NCI-H510A treated with DMSO at 0.1 percent for 48 hours (cell line): ENCODE measurements at places on chromosomes 16 and 17.

GRCh38 chr17:78924481-78925151 is 571 bp downstream of the TIMP2 start:
- no peak for DNase-seq

GRCh38 chr16:85158743-85159178 is 46.5 kb upstream of the CIBAR2 start:
- DNase-seq = no peak

- no peak for DNase-seq
Observed at GRCh38 chr16:28596840-28597691, at the start of gene SULT1A2. Gene SULT1A2 (minus strand): TSS chr16:28597050. CDS start chr16:28595930, 1,120 bp downstream.

DNA sequence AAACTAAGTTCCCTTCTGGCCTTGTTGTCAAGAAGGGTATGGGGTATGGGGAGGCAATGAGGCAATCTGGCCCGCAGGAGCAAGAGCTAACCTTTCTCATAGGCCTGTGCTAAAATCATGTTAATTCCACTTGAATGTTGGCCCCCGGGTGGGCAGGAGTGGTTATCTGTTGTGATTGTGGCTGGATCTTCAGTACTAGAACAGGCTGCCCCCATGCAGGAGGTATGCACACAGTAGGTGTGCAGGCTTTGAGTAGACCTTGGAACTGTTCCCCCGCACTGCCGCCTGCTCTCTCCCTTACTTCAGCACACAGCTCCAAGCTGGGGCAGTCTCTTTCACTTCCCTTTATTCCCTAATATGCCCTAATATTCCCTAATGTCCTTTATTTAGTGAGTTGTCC is 52.4 kb upstream of the TANGO6 start:
- no peak for DNase-seq

GRCh38 chr17:44901411-44901921 is 2.2 kb upstream of the EFTUD2 start:
- peak; percentile 27 for DNase-seq

DNA sequence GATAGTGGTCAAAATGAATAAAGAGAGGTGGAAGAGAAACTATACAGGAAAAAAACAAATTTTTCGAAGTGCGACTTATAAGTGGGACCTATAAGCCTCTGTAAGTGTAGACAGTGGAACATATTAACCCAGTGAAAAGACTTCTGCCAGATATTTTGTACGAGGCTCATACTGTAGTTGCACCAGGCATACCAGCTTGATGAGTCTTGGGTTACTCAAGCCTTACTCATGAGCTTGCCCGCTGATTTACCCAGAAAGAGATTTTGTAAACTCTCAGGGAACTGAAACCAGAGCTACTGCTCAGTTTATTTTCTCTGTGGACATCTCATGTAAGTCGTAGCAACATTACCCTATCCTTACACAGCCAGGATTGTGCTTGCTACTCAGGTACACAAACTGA is 708.0 kb upstream of the SOX9 start:
- DNase-seq = no peak

DNA sequence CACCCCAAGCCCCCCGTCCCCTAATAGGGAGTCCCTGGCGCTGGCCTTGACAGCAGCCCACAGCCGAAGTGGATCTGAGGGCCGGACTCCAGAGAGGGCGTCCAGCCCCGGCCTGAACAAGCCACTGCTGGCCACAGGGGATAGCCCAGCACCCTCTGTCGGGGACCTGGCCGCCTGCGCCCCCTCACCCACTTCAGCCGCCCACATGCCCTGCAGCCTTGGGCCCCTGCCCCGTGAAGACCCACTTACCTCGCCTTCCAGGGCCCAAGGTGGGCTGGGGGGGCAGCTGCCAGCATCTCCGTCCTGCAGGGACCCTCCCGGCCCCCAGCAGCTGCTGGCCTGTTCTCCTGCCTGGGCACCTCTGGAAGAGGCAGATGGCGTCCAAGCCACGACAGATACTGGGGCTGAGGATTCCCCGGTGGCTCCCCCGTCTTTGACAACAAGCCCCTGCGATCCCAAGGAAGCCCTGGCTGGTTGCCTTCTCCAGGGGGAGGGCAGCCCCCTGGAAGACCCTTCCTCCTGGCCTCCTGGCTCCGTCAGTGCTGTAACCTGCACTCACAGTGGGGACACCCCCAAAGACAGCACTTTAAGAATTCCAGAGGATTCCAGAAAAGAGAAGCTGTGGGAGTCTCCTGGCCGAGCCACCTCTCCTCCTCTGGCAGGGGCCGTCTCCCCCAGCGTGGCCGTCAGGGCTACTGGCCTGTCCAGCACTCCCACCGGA is 19.3 kb upstream of the ZFPM1 start:
- no peak for DNase-seq

- DNase-seq = peak; percentile 49
Observed at GRCh38 chr17:48816438-48816773, 623 bp downstream of the TTLL6 start.

DNA sequence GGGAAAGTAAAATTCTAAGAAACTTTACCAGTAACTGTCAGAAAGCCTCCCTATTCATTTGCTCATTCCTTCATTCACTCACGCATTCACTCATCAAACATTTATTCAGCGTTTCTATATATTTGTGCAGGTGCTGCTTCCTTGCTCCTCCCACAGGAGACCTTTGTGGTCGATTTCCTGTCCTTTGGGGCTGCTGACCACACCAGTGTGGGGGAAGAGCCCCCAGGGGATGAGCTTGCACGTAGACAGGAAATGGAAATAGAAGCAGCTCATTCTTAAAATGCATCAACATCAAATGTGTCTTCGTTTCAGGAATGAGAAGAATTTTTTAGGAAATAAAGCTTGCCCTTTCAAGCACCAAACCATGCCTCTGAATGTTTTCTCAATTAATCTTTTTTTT is 9.6 kb downstream of the PIK3R6 start:
- DNase-seq = no peak
